Foreskin keratinocyte (primary cell): ENCODE measurements at places on chromosomes 13 and 19. TPM values are rescaled to one million over a fixed set of nuclear protein-coding genes. Genes with fewer than 3 reads are reported as not detected.

DNA sequence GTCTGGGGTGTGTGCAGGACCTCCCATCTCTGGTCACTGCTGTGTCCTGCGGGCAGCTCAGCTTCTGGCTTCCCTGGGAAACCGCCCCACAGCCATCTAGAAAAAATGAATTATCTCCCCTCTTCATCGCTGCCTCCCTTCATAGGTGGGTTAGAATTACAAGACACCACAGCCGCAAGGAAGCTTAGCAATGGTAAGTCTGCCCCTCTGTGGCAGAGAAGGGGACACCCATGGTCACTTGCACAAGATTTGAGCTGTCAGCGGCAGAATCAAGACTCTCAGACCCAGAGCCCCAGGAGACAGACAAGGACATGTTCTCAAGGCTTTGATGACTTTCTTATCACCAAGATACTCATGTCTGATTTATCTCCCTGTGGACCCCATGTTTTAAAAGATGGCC, 110.8 kb upstream of the PABPC3 start:
- DNase-seq = no peak

DNA sequence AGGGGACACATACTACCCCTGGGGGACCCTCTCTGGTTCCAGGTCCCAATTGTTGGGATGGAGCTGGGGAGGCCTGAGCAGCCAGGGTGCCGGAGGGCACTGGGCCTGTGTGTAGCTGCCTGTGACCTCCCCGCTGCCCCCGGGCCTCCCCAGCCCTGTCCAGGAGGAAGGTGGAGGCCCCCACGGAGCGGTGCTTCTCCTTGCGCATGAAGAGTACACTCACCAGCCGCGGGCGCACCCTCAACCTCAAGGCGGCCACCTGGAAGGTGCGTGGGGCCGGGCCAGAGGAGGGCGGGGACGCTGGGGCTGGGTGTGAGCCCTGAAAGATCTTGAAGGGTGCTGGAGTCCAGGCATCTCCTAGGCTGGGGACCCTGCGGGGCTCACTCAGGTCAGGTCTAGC, 11.7 kb downstream of the HIF3A start:
- no peak for DNase-seq

DNA sequence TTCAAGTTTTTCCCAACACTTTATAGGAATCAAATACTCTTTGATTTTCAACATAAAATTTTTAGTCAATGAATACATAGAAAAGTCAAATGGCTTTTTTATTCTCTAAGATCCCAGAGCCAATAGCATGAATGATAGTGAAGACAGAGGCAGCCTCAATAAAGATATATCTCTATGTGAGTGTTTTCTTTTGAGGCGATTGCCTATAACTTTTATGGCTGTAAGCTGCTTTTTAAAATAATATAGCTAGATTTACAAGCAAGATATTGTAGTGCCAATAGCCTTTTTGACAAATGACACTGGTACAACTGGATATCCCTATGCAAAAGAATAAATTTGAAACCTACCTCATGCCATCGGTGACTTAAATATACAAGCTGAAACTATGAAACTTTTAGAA, 1705.2 kb upstream of the PCDH20 start:
- DNase-seq = no peak

- no peak for DNase-seq
These were observed 51.6 kb downstream of the CHST8 start for GRCh38 chr19:33673258-33673875.

DNA sequence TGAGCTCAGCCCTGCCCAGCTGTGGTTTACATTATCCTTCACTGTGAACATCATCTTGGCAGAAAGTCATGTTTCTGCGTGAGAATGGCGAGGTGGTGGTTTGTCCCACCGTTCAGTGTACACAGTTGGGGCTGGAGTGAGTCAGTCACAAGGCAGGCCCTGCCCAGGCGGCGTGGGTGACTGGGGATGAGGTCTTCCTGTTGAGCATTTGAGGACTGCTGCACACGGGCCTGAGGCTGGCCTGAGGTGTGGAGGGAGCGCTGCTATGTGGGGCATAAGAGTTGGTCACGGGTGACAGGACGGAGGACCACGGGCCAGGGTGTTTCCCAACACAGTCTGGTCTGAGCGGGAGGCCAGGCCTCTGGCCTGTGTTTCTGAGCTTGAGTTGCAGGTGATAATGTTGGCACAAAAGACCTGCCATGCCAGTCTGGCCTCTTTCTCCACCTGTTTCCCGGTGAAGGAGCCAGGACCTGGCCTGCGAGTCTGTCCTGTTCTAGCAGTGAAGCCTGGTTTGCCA, 13.4 kb upstream of the C19orf33 start:
- DNase-seq = no peak

DNA sequence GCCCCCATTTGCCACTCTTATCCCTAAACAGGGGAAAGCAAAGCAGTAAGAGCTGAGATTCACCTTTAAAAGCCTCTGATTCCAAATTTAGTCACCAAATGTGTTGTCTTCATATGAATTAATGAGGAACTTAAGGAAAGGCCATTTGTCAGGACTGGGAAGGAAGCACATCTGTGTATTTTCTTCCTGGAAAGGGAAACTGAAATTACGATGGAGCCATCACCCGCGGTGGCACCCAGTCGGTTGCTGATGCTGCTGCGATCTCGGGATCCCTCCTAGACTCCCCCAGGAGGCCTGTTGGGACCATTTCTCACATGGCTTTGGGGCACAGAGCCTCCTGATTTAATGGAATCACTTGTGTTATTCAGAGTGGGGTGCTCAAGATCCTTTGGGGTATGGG, 7.4 kb upstream of the IL4I1 start:
- no peak for DNase-seq

GRCh38 chr19:1013218-1013617, 7.7 kb downstream of the TMEM259 start:
- no peak for DNase-seq

DNA sequence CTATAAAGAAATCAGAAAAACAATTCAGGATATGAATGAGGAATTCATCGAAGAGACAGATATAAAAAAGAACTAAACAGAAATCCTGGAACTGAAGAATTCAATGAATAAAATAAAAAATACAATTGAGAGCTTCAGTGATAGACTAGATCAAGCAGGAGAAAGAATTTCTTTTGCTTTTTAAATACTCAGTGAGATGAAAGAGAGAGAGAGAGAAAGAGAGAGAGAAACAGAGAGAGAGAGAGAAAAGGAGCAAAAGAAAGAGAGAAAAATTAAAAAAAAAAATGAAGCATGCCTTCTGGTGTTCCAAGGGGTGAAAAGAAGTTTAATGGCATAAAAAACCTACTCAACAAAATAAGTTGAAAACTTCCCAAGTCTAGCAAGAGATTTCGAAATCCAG, 22.0 kb upstream of the SLC7A9 start:
- no peak for DNase-seq

DNA sequence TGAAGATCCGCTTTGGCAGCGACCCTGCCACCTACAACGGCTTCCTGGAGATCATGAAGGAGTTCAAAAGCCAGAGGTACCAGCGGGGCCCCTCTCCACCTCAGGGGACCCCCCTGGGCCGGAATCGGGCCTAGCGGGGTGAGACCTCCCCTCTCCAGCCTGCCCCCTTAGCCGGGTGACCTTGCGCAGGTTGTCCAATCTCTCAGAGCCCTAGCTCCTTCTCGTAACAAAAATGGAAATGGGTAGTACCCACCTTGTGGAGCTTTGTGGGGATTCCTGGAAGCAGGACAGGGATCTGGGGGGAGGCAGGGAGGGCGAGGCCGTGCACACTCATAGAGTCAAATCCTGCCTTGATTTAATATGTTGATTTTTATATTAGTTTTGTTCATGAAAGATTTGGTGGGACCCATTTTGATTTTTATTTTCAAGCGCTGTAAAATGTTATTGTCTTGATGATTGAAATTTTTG, 658 bp downstream of the SIN3B start:
- no peak for DNase-seq

- no peak for DNase-seq
These were observed 431.2 kb downstream of the FOXO1 start for GRCh38 chr13:40235160-40235796.

- no peak for DNase-seq
These were observed 173.4 kb upstream of the SGCG start for GRCh38 chr13:23007426-23007825.

GRCh38 chr19:58553799-58554493, 959 bp downstream of the CHMP2A start:
- no peak for DNase-seq

DNA sequence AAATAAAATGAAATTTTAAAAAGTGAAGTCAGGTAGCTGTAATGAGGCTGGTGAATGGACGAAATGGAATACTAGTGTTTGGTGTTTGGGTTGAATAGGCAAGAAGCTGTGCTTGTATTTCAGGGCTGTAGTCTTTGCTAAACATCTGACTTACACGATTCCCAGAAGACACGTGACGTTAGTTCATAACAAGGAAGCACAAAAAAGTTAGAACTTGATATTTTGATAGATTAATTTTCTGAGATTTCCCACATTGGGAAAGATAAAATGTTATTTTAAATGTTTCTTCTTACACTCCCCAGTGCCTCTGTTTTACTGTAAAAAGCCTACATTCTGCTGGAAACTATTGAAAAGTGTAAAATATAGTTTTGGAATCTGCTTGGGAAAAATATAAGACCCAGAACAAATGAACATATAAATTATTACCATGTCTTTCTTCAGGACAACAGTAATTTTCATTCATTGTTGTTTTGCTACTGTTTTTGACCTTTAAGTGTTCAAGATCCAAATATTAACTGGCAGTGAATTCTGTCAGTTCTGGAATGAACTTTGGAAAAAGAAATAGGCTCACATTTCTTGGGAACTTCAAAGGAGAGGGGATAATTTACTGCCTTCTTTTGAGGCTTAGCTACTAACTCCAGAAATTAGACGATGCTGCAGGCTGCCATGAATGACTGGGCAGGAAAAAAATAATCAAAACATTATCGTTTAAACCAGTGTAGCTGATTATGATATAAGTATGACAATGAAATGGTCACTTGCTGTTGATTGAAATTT, 241.3 kb downstream of the SLITRK6 start:
- no peak for DNase-seq

DNA sequence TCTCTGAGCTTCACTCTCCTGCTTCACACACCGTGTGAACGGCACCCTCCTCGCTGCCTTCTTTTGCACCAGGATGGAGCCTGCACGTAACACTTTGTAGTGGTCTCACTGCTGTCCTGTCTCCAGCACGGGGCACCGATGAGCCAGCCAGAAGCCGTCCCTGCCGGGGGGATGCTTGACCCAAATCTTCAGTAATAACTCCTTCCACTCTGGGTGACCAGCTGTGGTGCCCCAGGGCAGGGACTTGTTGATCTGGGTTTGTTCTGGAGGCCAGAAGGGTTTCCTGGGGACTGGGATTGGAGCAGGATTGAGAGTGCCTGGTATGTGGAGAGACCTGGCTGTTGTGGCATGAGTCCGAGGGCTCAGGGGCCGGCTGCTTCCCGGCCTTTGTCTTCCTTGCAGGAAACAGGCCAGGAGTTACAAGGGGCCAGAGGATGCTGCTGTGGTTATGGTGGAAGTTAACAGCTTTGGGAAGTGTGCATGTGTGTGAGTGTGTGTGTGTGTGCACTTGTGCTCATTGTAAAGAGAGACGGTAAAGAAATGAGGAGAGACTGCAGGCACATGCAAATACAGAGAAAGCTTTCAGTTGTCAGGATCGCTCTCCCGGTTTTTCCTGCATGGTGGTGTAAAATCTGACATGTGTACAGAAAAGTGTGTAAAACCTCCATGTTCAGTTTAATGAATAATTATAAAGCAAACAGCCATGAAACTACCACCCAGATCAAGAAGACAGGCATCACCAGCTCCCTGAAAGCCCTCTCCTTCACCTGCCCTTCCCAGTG, 18.9 kb downstream of the PAK4 start:
- no peak for DNase-seq

- no peak for DNase-seq
These were observed 41.2 kb upstream of the ZNF527 start for GRCh38 chr19:37329686-37330085.

GRCh38 chr13:76556627-76557026, 329.6 kb downstream of the KCTD12 start:
- no peak for DNase-seq

GRCh38 chr19:51689751-51690453, 3.2 kb upstream of the SPACA6 start:
- DNase-seq = no peak

- DNase-seq = no peak
These were observed 96.4 kb downstream of the KLF12 start for GRCh38 chr13:74037762-74038161.

DNA sequence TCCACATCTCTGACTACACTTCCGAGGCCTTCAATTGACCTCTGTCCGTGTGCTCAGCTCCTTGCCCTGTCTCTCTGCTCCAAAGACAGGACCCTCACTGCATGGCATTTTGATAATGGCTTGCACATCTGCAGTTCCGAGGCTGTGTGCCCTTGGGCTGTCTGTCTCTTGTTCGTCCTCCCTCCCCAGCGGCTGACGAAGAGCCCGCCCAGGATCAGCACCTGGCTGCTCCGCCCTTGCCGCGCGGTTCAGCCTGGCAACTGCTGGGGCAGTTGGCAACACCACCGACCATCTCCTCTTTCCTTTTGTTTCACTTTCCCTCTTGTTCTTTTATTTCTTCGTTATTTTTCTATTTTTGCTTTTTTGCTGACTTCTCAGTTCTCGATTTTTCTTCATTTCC, 270.4 kb downstream of the TEX29 start:
- no peak for DNase-seq

DNA sequence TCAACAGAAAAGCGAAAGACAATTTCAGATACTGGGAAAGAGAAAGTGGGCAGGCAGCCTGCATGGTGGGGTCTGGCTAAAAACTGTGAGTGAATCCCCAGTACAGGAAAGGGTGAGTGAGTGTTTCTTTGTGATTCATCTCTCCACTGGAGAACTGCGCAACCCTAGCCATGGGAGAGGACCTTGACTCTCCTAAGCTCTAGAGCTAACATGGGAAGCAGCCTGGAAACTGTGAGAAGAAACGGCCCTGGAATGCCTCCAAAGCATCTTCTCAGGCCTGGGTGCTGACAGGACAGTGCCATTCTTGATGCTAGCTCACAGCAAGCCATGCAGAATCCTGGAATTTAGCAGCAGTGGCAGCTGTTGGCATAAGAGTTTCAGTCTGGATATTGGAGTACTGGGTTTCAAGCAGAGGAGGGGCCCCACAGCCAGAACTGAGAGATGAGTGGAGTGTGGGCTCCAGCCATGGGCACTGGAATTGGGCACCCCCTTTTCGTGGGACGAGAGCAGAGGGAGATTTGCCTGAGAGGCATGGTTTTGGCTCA, 18.7 kb upstream of the SLAIN1 start:
- no peak for DNase-seq

The GAPDHS gene
- polyA plus RNA-seq = not detected in 2 replicates

The COL5A3 gene
- 0.97 and 2.5 TPM in 2 replicates for polyA plus RNA-seq

The ZNF844 gene
- polyA plus RNA-seq = 0.07 and 0.20 TPM in 2 replicates

The SHANK1 gene
- 0.08 and 0.15 TPM in 2 replicates for polyA plus RNA-seq

The ZNF296 gene
- polyA plus RNA-seq = 5.5 and 5.8 TPM in 2 replicates

The CEACAM3 gene
- not detected in 2 replicates for polyA plus RNA-seq

The NHLRC3 gene
- 3.7 TPM in 2 replicates for polyA plus RNA-seq

The TMEM190 gene
- not detected in 2 replicates for polyA plus RNA-seq

The ZNF701 gene
- 1.9 TPM in 2 replicates for polyA plus RNA-seq

The LILRA5 gene
- polyA plus RNA-seq = not detected in 2 replicates

The KCTD12 gene
- polyA plus RNA-seq = 6.5 and 14.2 TPM in 2 replicates

The KLK15 gene
- polyA plus RNA-seq = not detected in 2 replicates

The DHPS gene
- polyA plus RNA-seq = 62.4 and 75.9 TPM in 2 replicates

The ZNF611 gene
- 0.85 and 1.2 TPM in 2 replicates for polyA plus RNA-seq

The PLPP2 gene
- 15.3 and 17.0 TPM in 2 replicates for polyA plus RNA-seq
